ENCODE measurements at places on chromosomes 6 and 20.

DNA sequence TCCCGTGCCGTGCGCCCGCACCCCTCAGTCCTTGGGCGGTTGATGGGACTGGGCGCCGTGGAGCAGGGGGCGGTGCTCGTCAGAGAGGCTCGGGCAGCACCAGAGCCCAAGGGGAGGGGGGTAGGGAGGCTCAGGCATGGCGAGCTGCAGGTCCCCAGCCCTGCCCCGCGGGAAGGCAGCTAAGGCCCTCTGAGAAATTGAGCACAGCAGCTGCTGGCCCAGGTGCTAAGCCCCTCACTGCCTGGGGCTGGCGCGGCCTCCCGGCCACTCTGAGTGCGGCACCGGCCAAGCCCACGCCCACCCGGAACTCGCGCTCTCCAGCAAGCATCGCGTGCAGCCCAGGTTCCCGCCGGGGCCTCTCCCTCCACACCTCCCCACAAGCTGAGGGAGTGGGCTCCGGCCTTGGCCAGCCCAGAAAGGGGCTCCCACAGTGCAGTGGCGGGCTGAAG is 16.4 kb downstream of the SOX4 start:
- no peak for DNase-seq

- no peak for DNase-seq
These were observed 42.5 kb downstream of the EIF2S2 start for GRCh38 chr20:34069341-34070078.

DNA sequence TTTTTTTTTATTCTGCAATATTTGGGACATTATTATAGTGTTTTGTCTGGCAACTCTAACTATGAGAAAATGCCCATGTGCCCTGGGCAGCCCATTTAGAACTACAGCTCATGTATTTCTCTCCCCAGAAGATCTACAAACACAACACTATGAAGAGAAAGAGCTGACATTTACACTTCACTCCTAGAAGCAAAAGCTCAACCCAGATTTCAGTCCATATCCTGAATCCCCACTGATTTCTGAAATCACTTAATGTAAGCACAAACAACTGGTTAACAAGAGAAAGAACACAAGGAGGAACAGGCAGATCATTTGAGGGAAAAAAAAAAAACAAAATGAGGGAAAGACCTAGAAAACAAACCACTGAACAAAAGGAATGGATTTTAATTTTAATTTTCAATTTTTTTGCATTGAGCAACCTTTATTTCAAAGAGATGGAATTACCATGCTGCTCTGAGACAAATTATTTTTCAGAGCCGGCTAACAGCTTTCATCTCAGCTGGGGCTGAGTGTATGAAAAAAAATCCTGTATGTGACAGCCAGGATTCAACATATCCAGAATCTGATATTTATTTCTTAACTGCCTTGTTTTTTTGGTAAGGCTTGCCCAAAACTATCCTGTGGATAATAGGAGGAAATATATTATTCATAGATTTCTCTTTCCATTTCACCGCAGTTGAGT is 32.5 kb downstream of the KIAA0319 start:
- DNase-seq, result no peak

DNA sequence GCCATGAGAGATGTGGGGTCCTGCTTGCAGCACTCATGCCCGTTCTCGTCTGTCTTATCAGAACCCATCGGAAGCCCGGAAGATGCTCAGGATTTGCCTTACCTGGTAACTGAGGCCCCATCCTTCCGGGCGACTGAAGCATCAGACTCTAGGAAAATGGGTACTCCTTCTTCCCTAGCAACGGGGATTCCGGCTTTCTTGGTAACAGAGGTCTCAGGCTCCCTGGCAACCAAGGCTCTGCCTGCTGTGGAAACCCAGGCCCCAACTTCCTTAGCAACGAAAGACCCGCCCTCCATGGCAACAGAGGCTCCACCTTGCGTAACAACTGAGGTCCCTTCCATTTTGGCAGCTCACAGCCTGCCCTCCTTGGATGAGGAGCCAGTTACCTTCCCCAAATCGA is 8.3 kb downstream of the PI16 start:
- peak; percentile 82 for DNase-seq

GRCh38 chr20:39756828-39757227 is 794.7 kb downstream of the DHX35 start:
- DNase-seq, result no peak

DNA sequence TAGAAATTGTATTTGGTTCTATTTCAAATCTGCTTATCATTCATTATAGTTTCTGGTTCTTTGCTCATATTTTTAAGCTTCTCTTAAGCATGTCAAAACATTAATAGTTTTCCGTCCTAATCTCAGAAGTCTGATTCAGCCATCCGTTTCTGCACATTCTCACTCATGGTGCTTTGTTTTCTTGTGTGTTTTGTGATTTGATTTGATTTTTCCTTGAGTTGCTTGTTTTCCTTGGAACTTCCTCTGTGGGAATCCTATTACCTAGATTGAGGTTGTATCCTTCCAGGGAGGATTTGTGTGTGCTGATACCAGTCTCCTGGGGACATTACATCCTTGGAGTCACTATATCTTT is 7.9 kb downstream of the SNX9 start:
- no peak for DNase-seq

DNA sequence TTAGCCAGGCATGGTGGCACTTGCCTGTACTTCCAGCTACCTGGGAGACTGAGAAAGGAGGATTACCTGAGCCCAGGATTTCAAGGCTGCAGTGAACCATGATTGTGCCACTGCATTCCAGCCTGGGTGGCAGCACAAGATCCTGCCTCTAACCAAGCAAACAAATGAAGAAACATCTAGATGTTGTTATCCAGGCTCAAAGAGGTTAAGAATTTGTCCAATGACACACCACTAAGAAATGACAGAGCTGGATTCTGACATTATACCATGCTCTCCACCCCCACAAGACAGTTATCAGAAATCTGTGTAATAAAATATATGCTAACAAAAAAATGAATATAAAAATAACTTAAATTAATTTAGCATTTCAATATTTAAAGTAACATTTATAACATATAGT is 925.5 kb upstream of the SLC35B3 start:
- DNase-seq, result no peak

- no peak for DNase-seq
These were observed 27.6 kb downstream of the GRM1 start for GRCh38 chr6:146056506-146056905.

GRCh38 chr20:56897318-56897957 is 268.3 kb downstream of the TFAP2C start:
- DNase-seq, result no peak

GRCh38 chr6:5191222-5191621 is 69.5 kb downstream of the LYRM4 start:
- DNase-seq, result no peak

DNA sequence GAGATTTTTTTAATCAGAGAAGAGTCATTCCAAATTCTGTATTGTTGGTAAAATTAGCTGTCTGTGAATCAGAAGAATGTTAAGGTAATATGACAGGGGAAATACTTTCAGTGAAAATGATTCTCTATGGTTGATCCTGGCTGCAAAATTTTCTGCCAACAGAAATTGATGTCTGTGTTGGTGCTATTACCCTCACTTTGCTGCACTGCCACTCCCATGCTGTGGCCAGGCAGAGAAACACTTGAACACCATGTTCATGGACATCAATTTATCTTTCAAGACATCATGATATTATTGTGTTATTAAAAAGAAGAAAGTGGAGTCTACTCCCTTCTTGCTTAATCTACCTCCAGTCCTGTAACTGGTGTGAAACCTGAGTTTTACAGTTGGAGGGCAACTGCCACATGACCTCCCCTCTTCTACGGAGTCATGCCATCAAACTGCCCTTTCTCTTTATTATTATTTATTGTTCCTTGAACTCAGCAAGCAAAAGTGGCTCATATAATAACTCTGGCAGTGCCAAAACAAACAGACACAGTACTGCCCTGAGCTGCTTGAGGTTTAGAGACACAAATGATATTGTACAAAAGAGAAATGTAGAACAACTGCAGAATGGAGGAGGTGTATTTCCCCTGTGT is 288.0 kb upstream of the JAG1 start:
- DNase-seq, result no peak

DNA sequence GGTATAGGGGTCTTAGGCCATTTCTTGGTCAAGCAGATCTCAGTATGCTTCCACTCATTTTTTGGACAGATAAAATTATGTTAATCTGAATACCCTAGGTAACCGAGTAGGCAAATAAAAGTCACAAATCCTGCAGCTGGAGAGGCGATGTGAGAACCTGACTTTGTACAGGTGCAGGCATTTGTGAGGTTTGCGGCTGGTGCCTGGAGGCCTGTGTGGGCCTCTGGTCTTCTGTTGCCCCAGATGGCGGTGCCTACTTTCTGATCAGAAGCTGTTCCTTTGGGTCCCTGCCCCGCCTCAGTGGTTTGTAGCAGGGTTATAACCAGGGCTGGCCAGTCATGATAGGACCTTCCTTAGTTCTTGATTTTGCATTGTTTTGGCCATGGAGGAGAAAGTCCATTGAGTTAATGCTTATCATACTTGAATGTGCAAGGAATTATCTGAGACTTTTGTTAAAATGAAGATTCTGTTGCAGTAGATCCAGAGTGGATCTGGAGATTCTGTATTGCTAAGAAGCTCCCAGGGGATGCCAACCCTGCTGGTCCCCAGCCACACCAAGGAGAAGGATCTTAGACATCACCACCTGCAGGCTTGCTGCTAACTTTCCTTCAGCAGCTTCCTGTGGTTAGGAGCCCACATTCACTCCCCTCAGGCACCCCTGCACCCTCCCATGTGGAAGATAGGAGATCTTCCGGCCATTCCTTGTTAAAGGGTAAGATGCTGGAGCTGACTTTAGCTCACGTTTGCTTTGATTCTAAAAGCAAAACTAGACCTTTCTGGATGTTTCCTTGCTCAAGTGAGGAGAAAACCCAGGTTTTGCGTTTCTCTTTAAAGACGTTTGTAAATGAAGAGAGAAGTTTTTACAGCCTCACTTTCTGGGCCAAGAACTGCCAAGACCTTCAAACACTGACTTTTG is 50.7 kb downstream of the LRRC1 start:
- DNase-seq, result no peak

GRCh38 chr6:45710304-45710821 is 305.3 kb downstream of the CLIC5 start:
- DNase-seq, result peak; percentile 97

- no peak for DNase-seq
These were observed 30.4 kb upstream of the RNF24 start for GRCh38 chr20:4045741-4046140.

GRCh38 chr6:40349901-40350746 is 237.0 kb downstream of the LRFN2 start:
- DNase-seq, result no peak

DNA sequence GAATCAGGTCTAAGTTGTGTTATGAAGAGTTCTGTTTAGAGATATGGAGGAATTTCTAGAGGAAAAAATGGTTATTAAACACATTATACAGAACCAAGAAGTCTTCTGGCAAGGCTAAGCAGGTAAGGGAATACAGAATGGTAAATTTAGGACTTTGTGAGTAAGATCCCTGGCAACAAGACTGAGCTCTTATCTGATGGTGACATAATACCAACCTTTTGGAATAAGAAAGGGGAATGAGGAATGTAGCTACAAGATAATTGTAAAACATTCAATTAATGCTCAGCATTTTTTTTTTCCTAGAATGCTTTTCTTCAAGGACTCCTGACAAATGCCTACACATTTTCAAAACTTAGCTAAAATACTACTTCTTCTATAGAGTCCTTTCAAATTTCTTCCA is 51.8 kb downstream of the CYB5R4 start:
- DNase-seq, result no peak

DNA sequence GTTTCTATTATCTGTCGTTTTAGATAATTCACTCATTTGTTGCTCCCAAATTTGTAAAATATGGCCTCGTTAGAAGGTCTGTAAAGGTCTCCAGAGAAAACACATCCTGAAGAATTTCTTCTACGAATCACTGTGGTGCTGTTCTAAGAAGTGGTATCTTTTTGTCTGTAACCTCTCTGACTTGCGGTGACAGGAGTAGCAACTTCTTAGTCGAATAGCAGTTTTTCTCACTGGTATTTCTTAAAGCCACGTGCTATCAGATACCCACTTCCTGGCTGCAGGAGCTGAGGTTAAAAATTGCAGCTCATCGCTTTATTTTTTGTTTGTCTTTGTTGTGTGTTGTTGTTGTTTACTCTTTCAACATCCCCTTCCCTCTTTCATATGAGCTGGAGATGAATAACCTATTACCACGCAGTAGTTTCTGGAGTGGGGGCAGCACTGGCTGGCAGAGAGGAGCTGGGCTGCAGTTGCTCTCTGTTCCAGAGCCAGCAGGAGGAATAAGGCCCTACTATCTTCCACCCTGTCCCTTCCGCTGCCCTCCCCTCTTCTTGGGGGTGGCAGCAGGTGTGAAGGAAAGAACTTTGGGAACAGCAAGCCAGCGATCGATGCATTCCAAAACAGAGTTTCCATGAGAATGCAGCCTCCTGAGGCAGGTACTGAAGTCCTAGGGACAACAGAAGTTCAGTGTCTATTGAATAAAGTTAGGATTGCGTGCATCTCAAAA is 64.7 kb downstream of the C6orf118 start:
- DNase-seq, result no peak

- no peak for DNase-seq
These were observed 8.0 kb downstream of the JAG1 start for GRCh38 chr20:10665791-10666190.

GRCh38 chr6:128417698-128418097 is 102.7 kb downstream of the PTPRK start:
- DNase-seq, result no peak

DNA sequence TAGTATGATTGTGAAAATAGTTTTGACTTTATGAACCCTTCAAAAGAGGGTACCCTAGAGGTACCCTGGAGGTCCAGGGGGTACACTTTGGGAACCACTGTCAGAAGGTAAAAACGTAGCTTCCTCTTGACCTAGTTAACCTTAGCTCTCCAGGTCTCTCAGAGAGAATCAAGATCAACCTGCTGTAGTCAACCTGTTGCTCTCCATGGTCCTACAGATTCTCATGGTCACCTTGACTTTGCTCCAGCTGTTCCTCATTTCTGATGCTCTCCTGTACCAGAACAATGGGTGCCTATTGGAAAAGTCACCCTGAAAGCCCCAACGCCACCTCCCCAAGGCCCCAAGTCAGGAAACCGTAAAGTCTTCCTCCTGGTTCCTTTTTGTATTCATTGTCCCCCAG is 294.4 kb upstream of the CDH4 start:
- no peak for DNase-seq

- DNase-seq, result no peak
These were observed 21.0 kb downstream of the GGTLC1 start for GRCh38 chr20:23967616-23967979.

DNA sequence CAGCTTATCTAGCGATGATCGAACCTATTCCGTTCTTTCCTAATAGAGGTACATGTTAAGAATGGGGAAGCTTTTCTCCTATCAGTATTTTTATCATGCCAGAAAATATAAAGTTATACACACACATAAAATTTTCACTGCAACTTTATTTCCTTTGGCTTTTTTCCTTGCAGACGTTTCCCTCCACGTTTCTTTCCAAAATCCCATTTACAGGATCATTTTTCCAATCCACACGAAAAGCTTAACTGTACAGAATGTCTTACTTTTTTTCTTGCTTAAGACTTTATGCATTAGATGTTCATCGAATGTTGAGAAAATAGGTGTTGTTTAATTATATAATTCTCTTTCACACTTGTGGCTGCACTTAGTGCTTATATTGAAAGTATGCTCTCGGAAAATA is 62.9 kb upstream of the HDGFL1 start:
- no peak for DNase-seq

- DNase-seq, result no peak
These were observed 19.8 kb downstream of the ABCF1 start for GRCh38 chr6:30591008-30591407.

- no peak for DNase-seq
These were observed 141.7 kb downstream of the C6orf58 start for GRCh38 chr6:127718694-127719093.

GRCh38 chr6:25544833-25545232 is 107.2 kb upstream of the SCGN start:
- no peak for DNase-seq

- DNase-seq, result no peak
These were observed 16.2 kb upstream of the ADRM1 start for GRCh38 chr20:62286493-62287064.

All from T-helper 2 cell (primary cell).